ENCODE measurements at places on chromosomes 7 and 10. TPM values are rescaled to one million over a fixed set of nuclear protein-coding genes. Genes with fewer than 3 reads are reported as not detected.

GRCh38 chr7:101891936-101892640 is 74.7 kb downstream of the CUX1 start:
- DNase-seq: no peak

GRCh38 chr10:32189400-32190084 is 133.3 kb upstream of the KIF5B start:
- no peak for DNase-seq

GRCh38 chr10:35447693-35448407 is 111.5 kb downstream of the CCNY start:
- no peak for DNase-seq

- DNase-seq: no peak
Observed at GRCh38 chr7:149477494-149478443, 16.9 kb upstream of the ZNF777 start.

Gene MPP7
- total RNA-seq: 11.5 TPM

- no peak for DNase-seq
Observed at GRCh38 chr10:110615057-110615747, 28.9 kb upstream of the RBM20 start.

GRCh38 chr10:24465124-24465874 is 256.4 kb downstream of the KIAA1217 start:
- DNase-seq: no peak

Measured in spleen (tissue), 13 donors.